Iris pigment epithelial cell (primary cell): ENCODE measurements at places on chromosomes 1 and 21.

DNA sequence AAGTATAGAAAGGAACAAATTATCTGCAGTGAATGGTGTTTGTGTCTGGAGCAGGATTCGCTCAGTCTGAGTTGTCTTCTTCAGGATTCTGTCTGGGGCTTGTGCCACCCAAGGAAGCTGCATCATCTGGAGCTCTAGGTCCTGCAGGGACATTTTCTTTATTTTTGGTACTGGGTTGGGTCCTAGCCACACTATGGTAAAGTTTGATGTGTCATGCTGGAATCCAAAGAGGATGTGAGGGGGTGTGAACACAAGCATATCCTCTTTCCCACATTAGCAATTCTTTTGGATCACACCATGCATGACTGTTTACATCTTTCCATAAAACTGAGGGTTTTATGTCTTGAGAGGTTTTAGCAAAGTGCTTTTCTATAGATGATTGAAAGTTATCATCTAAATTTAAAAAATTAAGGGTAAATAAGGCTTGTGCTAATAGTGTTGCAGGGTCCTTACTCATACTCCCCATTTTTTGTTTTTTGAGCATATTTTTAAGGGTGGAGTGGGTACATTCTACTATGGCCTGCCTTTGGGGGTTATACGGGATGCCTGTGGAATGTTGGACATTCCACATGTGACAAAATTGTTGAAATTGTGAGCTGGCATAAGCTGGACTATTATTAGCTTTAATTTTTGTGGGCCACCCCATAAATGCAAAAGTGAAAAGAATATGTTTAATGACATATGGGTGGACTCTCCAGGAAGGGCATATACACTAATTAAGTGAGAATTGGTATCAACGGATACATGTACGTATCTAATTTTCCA lies 152.0 kb upstream of the HMCN1 start:
- peak; percentile 11 for DNase-seq

DNA sequence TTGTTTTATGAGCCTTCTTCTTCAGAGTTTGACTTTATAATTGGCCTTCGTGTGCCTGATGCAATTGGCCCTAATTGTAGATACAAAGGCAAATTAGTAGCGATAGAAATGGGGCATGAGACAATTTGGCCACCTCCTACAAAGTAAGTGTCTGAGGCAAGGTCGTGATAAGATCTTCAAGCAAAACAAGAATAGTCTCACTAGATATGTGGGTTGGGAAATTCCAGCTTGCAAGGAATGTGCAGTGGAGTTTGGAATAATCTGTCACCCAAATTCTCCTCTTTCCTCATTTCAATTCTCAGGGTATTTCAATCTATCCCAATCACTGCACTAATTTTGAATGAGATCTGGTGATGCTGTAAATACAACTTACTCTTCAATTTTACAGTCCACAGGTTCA lies 11.4 kb upstream of the TSNAX start:
- no peak for DNase-seq

DNA sequence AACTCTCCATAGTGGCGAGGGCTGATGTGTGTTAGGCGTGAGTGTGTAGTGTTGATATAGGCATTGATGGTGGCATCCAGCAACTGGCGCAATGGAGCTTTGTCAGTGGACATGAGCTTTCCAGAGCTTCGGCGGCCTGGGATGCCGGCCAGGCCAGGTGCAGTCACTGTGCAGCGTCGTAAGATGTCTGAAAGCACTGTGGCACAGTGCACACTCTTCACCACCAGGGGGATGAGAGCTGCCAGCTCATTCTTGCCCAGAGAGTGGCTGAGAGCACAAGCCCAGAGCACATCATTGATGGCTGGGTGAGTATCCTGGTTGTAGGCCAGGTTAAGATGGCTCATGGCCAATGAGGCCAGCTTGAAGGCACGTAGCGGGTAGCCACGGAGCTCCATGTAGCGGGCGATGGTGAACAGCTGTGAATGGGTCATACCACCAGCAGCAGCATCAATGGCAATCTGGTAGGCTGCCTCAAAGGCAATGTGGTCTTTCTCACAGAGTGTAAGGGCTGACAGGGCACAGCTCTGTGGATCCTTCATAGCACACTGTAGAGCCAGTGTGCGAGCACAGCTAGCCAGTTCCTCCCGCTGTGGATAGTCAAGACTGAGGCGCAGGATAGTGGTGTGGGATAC lies 6.7 kb downstream of the UROD start:
- peak; percentile 65 for DNase-seq

GRCh38 chr1:154666051-154666790 lies 58.2 kb upstream of the ADAR start:
- DNase-seq: no peak

DNA sequence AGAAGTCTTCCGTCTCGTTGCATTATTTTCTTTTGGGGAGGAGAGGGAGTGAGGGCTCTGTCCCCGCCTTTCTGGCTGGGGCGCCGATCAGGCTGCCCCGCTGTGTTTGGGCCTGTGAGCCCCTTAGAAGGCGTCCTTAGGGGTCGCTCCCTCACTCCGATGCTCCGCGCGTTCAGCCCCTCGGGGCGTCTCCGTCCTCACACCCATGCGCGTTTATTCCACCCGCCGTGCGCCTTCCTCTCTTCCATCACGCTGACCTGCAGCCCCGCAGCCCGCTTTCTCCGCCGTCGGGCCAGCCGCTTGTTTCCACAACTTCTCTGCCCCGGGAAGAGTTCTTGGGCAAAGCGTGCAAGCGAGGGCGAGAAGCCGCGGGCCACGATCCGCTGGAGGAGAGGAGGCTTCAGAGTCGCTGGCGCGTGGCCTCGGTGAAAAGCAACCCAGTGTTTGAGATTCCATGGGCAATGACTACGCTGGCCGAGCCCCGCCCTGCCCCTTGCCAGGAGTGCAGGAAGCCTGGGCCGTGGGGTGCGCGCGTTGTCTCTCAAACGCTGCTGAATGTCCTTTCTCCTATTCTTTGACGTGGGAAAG lies 27.7 kb downstream of the TRIM11 start:
- peak; percentile 14 for DNase-seq

- DNase-seq: no peak
Measured at GRCh38 chr1:112548547-112548946, 39.8 kb downstream of the WNT2B start.

DNA sequence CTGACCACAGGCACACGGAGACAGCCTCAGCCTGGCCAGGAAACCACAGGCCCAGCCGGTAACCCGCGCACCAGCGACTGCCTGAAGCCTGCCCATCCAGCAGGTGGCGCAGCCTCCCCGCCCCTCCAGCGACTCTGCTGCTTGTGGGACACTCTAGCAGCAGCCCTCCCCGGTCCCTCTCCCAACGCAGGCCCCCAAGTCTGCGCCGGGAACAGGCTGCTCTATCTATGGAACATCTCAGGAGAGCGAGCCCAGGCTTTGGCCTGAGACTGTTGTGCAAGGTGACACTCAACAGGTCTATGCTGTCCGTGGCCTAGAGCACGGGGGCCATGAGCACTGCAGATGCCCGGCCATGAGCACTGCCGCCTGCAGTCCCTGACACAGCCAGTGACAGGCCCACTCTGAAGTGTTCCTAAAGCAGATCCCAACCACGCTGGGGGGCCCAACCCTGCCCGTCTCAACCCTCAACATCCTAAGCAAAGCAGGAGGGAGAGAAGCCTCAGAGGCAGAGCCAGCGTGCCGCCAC lies 28.4 kb downstream of the WDR4 start:
- DNase-seq: peak; percentile 17

- no peak for DNase-seq
Measured at GRCh38 chr21:14615359-14615974, 69.4 kb upstream of the SAMSN1 start.
